AML-193 (cell line): ENCODE measurements at places on chromosomes 5 and 9.

DNA sequence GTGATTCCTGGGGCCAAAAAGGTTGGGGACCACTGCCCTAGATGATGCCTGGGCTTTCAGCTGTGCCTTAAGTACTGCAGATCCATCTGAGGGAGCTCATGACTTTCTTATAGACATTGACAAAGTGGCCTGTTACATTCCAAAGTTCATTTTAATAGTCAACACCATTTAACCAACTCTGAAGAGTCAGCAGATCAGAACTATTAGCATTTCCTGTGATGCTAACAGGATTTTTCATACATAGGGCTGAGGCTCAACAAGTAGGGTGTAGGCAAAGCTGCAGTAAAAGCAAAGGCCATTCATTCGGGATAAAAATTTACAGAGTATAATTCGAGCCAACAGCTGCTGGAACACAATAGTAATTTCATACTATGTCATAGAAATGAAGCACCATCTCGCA, 105.4 kb downstream of the LPAR1 start:
- DNase-seq: no peak

DNA sequence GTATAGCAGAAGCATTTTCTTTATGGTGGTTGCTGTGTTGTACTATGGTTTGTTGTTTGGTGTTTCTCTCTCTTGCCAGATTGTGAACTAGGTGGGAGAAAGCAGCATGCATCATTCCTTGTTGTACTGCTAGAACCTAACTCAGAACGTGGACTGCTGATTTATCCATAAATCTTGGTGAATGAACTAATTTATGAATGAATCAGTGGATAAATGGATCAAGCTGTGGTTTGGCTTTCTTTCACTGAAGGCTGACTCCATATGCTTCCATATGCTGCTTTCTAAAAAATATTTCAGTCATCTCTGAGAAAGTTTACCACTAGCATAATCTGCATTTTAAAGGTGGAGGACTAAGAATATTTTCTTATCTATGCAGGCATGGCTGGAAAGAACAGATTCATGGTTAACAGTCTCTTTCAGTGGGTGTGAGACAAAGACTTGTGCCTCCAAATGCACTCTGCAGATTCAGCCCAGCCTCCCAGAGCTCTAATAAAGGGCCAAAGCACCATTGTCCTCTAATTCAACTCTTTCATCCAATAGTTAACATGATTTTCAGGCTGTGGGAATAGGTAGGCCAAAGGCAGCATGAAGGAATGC, 237.7 kb downstream of the SH3GL2 start:
- no peak for DNase-seq

- peak; percentile 98 for DNase-seq
These were observed 11.1 kb upstream of the CDC42SE2 start for GRCh38 chr5:131252824-131253171.

- DNase-seq: no peak
These were observed 13.6 kb upstream of the CFAP157 start for GRCh38 chr9:127693143-127693542.

- DNase-seq: no peak
These were observed 147.3 kb downstream of the SGCD start for GRCh38 chr5:156474251-156474650.

DNA sequence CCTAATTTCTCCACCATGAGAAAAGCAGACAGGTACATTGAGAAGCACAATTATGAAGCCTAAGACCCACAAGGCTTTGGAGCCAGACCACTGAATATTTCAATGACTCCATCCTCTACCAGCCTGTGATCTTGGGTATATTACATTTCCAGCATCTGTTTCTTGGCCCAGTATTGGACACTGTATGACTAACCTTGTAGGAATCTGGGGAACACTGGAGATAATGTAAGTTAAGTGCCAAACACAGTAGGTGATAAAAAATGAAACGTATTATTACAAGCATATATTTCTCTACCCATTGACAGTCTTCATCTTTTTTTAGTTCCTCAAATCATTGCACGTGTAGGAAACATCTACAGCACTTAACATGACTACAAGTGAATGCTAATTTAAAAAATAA, 28.6 kb upstream of the FEM1C start:
- no peak for DNase-seq

DNA sequence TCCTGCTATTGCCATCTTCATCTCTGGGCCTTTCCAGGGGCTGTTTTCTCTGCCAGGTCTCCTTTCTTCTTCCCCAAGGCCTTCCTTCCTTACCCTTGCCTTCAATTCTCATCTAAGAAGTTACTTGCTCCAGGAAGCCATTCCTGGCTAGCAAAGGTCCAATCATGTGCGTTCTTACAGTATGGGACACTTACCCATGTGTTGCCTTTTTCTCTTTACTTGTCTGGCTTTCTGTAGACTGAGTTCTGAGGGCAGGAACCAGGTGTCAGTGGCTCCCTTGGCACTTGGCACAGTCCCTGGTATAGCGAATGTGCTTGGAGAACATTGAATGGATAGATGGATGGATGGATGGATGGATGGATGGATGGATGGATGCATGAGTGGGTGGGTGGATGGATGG, 10.2 kb downstream of the FOXI1 start:
- DNase-seq: no peak

DNA sequence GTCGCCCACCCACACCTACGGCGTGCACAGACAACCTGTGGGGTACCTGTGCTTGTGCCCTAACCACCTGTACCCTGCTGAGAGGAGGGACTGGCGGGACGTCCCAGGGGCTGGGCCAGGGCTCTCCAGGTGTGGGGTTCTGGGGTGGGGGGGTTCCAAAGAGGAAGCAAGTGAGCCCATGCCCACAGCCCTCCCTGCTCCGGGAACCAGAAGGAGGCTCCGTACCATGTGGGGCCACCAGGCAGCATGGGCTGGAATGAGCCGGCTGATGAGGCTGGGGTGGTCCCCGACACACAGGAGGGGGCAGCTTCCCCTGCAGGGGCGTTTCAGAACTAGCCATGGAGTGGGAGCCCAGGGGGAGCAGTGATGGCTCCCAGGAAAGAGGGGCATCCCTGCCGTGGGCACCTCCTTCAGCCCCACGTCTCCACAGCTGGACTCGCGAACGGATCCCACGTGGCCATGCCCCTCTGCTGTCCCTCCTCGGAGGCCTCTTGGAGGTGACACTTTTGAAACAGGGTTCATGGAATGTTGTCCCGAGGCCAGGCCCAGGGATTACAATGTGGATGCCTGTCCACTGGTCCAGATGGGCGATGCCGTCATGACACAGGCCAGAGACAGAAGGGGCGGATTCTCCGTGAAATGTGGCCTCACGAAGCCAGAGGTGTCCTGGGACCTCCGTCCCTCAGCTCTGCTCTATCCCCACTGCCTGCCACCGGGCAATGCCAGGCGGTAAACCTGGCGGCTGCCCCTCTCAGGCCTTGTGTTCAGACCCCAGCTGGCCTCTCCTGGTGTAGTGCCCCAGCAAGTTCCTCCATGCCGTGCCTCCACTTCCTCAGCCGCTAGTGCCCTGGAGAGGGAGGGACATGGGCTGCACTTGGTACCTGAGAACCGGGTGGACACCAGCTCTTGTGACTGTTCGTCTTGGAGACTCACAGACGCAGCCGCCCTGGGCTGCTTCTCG, 33.6 kb upstream of the IRX4 start:
- no peak for DNase-seq

GRCh38 chr9:125541840-125542243, 165.2 kb downstream of the MAPKAP1 start:
- DNase-seq: no peak

GRCh38 chr5:12016159-12016746, 112.0 kb upstream of the CTNND2 start:
- no peak for DNase-seq

DNA sequence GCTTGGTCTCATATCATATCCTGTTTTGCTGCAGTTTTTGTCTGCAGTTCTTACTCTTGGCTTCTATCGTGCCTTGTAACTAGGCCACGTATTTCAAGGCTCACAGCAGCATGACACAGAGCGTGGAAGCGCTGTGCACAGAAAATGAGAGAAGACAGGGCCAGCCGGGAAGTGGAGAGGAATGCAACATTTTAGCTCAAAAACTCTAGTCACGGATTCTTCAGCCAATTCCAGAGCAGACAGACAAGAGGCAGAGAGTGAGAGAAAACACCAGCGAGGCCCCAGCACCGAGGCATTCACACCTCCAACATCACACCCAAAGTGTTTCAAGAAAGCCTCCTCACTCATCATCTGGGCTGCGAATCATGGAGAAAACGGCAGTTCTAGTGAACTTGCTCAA, 160.8 kb downstream of the DNAH5 start:
- DNase-seq: no peak

DNA sequence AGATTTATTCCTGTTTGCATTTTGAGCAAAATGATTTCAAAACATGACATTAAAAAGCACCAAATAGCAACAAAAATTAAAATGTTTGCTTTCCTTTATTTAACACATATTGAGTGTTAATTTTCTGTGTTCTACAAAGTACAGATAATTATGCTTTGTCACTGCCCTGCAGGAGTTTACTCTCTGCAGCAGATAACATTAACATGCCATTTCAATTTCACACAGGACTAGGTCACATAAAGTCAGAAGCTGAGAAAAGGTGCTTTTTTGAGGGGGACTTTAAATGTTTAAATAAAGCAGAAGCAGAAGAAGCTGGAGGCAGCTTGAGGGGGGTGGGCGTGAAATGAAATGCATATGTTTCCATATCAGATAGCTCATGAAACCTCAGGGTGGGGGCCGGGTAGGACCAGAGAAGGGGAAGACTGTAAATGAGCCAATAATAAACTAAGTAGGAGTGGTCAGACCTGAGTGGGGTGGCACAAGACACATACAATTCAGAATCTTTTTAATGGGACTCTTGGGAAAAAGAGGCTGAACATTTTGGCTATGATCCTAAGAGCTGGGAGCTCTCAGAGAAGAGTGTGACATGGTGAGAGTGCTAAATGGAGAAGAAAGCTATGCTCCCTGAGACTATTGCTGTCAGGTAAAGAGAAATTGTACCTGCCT, 387.5 kb downstream of the FAM170A start:
- no peak for DNase-seq

GRCh38 chr5:5539590-5539989, 117.1 kb downstream of the ICE1 start:
- no peak for DNase-seq

DNA sequence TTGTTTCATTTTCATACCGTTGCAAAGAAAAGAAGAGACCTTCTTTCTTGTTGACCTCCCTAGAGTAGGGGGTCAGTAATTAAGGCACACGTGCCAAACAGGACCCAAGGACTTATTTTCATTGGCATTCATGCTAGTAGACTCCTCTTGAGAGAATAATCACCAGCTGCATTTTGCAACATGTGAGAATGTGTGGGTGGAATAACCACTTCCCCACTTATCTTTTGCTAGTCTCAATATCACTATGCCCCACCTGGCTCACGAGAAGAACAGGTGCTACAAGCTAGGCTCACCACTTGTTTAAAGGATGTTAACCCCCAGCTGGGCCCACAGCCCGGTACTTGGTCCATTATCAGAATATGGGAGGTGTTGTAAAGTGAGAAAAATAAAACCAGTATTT, 460.7 kb upstream of the MEF2C start:
- no peak for DNase-seq

DNA sequence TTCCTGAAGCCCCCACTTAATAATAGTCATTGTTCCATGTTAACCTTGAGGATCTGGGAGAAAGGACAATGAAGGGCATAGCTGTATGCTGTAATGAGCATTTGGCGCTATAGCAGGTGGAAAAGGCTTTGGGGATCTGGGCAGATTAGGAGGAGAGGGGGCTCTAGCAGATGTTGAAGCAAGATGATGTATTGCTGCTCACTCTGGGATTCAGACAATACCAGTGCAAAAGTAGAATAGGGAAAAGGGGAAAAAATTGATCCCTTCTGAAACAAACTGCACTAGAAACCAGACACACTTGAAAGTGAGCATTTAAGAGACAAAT, 575.3 kb upstream of the MEF2C start:
- no peak for DNase-seq
